ENCODE measurements at places on chromosomes 5 and 9.
A peak's percentile ranks its signal among the peaks of the same experiment; 100 is the strongest.

DNA sequence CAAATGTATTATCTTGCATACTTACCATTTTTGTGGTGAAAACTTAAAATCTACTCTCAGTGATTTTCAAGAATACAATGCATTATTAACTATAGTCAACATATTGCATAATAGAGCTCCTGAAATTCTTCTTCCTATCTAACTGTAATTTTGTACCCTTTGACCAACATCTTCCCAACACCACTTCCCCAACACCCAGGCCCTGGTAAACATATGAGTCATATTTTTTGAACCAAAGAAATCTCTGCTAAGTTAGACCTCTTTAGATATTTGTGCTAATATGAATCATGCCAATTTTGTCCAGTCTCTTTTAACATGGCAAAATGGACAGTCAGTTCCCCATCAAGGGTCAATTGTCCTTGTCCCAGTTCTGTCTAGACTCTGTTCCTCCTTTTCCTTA lies 18.5 kb upstream of the RGS7BP start:
- no peak for DNase-seq

DNA sequence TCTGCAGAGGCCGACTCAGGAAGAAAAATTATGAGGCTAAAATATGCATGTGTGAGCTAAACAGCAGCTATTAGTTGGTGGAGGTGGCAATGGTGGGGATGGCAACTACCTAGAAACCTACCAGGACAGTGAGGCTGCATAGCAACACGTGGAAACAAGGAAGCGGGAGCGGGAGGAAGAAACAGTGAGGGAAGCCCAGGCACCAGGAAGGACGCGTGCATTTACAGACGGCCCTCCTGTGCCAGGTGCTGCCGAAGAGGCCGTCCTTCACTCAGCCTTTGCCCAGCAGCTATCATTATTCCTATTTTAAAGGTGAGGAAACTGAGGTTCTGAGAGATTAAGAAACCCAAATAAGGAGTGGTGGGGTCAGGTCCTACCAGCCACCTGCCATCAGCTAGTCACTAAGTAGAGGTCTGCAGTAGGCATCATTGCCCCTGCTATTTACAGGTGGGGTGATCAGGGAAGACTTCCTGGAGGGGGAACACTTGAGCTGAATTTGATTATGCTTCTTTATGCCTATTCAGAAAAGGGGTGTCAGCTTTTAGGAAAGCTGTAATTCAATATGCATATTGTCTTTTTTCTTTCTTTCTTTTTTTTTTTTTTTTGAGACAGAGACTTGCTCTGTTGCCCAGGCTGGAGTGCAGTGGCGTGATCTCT lies 125.3 kb downstream of the CRB2 start:
- no peak for DNase-seq

DNA sequence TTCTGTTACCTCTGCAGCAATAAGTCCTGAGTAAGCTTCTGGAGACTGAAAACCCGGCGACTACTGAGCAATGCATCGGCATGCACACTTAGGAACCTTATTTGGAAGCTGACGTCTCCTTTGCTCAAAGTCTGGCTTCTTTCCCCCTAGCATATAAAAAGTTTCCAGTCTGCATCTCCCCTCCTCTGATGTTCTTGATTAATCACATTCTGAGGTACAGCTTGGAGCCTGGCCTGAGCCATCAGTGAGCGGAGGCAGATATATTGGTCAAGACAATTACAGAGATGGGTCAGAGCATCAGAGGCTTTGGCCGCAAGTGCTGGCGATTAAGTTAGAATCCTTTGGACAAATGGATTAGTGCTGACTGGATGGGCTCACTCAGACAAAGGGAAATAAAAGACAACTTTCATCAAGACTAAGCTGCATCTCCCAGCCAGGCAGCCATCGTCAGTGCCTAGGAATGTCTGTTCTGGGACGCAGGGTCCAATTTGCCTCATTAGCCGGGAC lies 140.7 kb downstream of the MTX3 start:
- no peak for DNase-seq

DNA sequence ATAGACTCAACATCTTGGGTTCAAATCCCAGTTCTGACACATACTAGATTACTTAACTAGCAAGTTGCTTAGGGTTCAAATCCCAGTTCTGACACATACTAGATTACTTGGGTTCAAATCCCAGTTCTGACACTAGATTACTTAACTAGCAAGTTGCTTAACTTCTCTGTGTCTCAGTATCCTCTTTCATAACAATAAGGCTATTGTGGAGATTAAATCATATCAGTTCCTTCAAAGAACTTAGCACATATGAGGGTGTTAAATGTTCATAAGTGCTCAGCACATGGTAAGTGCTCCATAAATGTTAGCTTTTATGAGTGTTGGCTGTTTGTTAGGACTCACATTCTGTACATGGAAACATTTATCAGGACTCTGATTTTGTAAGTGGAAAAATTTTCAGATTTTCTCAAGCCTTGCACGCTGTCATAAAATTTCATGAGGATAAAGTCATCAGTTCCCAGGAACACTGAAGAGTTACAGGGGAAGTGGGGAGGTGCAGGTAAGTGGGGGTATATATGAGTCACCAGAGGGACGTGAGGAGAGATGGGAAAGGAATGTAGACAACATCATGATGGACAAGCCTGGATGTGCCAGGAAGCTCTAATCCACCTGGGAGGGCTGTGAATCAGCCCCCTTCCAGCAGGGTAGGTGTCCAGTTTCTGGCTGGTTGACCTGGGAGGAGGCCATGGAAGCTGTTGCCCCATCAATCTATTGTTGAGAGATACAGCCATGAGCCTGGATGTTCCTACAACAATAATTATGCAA lies 532.2 kb upstream of the WWC1 start:
- no peak for DNase-seq

DNA sequence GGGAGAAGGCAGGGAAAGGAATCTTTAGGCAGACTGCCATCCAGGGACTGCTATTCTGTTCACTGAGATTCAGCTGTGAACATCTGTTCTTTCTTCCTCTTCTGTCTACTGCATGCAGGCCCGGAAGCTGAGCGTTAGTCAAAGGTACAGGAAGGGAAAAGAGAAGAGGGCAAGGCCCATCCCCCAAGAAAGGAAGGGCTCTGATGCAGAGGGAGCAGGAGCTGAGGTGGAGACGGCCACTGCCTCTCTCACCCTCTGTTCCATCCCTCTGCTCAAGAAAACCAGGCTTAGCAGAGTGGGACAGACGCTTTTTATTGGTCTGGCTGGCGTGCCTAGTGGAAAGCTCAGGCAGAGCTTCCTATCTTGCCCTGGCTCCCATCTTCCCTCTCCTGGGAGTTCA lies 57.6 kb downstream of the PFDN1 start:
- DNase-seq = peak; percentile 69

DNA sequence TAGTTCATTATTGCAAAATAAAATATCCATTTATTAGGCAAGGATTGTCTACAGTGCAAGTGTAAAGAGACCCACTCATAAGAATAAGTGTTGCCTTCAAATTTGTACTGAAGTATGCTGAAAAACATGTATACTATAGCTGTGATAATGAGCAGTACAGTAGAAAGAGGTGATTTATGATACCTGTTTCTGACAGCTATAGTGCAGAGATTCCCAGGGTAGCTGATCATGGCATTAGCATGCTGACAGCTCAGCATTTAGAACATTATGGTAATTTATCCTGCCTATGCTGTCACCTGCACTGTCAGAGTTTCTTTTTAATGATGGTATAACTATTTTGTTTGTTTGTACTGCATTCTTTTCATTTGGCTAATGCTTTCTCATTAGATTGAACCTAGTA lies 177.6 kb upstream of the TLX3 start:
- DNase-seq = no peak

DNA sequence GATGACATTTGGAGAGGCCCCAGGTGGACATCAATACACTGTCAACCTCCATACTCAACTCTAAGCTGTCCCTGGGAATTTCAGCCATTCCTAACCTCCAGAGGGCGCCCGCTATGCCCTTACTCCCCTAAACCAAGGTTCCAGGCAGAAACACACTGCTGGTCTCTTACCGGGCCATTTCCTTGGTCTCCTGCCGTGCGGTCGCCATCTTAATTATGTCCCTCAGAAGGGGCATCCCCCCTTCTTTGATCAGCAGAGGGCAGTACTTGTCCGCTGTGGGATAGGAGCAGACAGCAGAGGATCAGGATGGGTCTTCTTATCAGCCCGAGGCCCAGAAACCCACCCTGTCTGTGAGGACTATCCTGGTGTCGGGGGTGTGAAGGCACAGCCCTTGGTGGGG lies 9.3 kb upstream of the ZDHHC12 start:
- peak; percentile 94 for DNase-seq

DNA sequence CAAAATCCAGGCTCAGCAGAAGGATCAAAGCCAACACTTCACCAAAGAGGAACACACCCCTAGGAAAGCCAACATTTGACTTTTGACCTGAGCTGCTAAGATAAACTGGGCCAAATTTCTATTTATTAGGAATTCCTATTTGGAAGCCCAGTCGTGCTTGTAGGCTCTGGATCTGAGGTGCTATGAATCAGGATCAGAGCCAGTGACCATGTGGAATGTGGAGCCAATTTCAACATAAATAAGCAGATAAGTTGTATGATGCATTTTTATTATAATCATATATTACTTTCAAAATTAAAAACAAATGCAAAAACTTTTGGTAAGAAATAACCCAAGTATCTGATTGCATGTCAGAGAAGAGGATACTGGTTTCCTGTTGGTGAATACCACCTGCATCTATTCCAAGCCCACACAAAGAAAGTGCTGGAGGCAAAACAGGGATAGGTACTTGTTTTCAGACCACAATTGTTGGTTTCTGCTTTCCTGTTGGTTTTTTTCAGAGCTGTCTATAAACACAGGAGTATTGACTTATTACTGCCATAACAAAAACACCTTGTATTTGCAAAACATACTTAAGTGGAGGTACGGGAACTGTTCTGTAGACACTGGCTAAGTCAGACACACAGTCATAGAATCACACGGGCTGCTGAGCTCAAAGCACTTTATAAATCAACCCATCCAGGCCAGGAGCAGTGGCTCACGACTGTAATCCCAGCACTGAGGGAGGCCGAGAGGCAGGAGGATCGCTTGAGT lies 52.8 kb downstream of the ARL15 start:
- no peak for DNase-seq

DNA sequence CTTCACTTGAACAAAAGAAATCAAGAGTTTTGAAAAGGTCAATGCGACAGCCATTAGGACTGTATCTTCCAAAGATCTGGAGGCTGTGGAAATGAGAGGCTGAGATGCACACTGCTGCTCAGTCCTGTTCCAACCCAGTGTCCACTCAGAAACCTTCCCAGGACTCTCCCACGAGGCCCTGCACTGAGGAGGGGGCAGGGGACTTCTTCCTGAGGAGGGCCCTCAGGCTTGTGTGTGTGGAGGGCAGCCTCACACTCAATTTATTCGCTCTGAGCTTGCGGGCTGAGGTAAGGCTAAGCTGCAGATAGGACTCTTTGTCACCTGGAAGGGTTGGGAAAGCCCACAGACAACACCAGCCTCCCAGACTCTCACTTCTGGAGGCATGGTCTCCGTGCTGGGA lies 69.6 kb upstream of the ROR2 start:
- DNase-seq = no peak

DNA sequence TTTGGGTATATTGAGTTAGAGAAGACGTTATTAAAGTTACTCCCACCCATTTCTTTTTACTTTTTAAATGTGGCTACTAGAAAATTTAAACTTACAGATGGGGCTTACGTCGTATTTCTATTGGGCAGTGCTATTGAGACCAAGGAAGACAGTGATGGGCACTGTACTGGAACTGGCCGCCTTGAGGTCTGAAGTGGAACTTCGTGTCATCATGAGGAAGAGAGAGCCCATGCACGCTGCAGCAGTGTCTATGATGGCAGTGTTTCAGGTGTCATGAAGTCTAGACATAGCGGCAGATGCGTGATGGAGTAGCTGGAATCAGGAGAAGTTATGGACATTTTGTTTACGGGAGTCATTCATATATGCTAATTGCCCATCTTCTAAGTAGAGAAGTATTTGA lies 143.7 kb downstream of the LRRC70 start:
- no peak for DNase-seq

DNA sequence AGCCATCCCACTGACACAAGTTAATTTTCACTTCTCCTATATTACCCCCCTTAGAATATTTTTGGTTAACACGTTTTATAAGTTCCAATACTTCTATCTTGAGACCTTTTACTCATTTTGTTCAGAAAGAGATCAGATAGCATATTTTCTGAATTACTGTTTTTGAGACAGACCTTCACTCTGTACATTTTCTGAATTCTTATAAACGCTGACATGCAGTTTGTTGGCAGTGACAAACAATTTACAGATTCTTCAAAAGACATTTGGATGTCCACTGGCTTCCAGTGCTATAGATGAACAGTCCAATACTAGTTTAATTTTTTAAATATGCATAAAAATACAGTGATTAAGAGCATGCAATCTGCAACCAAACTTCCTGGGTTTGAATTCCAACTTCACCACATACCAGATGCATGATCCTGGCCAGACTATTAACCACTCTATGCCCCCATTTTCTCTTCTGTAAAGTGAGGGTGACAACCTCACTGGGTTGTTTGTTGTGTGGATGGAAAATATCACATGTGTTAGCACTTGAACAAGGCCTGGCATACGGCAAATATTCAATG lies 142.1 kb downstream of the AGTPBP1 start:
- no peak for DNase-seq

GRCh38 chr5:122126177-122126755 lies 3.1 kb upstream of the ZNF474 start:
- DNase-seq = no peak

- DNase-seq = no peak
Observed at GRCh38 chr9:6787793-6788161, 30.0 kb downstream of the KDM4C start.

- DNase-seq = peak; percentile 53
Observed at GRCh38 chr5:141186897-141187512, at the start of gene PCDHB9. TSS of gene PCDHB9 (plus strand) at chr5:141187161. CDS start at chr5:141187319, 158 bp downstream.

DNA sequence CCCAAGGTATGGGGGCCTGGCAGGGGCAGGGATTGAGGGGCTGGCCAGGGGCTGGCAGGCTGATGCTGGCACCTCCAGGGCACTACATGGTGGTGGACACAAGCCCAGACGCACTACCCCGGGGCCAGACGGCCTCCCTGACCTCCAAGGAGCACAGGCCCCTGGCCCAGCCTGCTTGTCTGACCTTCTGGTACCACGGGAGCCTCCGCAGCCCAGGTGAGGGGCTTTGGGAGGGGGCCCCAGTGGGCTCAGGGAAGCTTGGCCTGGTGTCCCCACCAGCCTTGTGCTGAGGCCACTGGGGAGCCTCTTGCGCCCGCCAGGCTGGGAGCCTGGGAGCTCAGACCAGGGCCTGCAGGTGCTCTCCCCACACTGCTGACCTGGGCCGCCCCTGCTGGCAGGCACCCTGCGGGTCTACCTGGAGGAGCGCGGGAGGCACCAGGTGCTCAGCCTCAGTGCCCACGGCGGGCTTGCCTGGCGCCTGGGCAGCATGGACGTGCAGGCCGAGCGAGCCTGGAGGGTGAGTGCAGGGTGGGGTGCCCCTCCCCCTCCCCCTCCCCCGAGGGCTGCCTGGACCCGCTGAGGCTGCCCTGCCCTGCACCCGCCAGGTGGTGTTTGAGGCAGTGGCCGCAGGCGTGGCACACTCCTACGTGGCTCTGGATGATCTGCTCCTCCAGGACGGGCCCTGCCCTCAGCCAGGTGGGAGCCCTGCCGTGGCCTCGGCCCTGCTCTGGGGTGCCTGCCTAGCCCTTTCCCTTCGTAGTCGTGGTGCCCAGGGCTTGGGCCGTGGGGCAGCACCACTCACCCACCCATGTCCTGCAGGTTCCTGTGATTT lies 5.7 kb downstream of the MAMDC4 start:
- no peak for DNase-seq

GRCh38 chr9:112487799-112488340 lies 1.2 kb downstream of the KIAA1958 start:
- DNase-seq = no peak
